Activated T-cell treated with anti-CD3 and anti-CD28 coated beads, Interleukin-2, amount 50 U/mL, for 72 hours (primary cell): ENCODE measurements at places on chromosomes 16 and 17.

DNA sequence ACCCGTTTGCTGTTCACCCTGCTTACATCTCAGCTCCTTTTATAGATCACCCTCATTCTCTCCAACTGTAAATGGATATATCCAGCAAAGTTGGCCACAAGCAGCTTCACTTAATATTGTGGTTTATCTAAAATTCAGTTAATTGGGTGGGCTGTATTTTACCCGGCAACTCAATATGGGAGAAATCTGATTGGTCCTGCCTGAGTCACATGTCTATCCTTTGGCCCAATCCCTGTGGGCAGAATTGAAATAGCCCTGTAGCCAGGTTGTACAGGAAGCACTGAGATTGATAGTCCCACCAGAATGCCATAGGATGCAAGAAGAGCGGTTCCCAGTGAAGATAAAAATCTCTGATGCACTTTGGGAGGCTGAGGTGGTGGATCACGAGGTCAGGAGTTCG is 73.2 kb downstream of the AIPL1 start:
- no peak for DNase-seq

DNA sequence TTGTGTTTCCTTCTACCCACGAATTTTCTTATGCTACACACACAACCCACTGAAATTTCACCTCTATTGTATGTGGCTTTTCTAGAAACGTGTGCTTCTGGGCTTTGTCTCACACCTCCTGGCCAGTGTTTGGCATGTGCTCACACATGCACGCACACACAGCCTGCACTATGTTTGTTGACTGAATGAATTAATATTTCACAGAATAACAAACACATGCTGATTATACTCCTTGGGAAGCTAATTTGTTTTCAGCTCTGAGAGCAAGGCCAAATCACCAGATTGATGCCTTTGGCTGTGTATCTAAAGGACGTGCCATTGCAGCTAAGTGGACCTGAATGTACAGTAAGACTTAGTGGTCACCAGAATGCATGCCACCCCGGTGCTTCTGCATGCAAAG is 210.7 kb downstream of the WWOX start:
- DNase-seq: no peak

DNA sequence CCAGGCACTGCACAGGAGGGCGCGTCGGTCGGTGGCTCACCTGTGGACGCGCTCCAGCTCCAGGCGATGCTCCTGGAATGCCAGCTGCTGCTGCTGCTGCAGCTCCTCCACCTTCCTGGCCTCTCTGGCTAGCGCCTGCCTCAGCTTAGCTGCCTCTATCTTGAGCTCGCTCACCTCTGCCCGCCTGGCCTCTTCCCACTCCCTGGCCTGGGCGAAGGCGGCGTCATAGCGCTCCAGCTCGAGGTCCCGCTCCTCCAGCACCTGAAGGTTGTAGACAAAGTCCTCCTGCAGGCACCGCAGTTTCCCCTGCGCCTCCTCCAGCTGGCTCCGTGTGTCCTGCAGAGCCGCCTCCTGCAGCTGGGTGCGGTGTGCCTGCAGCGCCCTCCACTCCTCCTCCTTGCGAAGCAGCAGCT is 11.1 kb downstream of the CCDC57 start:
- no peak for DNase-seq

- no peak for DNase-seq
Measured at GRCh38 chr17:76510831-76511244, 9.6 kb upstream of the RHBDF2 start.

DNA sequence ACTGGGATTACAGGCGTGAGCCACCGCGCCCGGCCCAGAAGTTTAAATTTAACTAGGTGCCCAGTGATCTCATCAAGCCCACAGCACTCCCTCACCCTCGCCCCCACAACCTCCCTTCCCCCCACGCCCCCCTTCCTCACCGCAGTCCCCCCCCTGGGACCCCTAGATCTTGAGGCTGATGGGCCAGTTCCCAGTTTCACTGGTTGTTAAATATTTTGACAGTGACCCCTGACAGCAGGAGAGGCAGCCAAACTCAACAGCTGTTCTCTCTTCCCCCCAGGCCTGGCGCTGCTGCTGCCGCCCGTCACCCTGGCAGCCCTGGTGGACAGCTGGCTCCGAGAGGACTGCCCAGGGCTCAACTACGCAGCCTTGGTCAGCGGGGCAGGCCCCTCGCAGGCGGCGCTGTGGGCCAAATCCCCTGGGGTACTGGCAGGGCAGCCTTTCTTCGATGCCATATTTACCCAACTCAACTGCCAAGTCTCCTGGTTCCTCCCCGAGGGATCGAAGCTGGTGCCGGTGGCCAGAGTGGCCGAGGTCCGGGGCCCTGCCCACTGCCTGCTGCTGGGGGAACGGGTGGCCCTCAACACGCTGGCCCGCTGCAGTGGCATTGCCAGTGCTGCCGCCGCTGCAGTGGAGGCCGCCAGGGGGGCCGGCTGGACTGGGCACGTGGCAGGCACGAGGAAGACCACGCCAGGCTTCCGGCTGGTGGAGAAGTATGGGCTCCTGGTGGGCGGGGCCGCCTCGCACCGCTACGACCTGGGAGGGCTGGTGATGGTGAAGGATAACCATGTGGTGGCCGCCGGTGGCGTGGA is 15.6 kb downstream of the QPRT start:
- DNase-seq: no peak

DNA sequence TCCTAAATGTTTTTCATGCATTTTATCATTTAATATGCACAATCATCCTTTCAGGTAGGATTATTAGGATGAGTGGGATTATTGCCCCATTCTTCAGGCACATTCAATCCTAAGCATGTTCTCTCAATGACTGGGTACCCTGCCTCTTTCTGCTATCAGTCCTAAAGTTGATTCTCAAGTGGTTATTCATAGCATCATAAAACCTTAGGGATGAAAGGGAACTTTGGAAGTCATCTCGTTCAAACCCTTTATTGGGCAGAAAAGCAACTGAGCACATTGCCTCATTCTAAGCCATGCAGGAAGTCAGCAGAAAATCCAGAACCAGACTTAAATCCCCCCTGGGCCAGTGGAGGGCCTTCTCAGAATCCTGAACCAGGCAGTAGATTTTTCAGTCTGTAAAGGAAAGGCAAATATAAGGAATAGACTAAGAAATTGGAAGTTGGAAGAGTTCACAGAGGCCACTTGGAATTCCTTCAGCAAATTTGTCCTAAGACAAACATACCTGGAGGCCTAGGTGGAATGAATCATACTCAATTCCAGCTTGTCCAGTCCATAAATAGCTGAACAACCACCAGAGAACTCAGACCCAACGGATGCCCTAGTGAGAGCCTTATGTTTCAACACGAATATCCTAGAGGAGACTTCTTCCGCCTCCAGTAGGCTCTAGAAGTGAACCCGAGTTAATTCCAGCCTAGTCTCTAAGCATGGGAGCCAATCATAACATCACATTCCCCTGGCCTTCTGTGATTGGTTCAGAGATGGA is 62.7 kb downstream of the IRX6 start:
- no peak for DNase-seq

- no peak for DNase-seq
Measured at GRCh38 chr17:13500947-13501346, 100.8 kb downstream of the HS3ST3A1 start.

GRCh38 chr16:57616876-57617275 is 11.6 kb upstream of the ADGRG1 start:
- no peak for DNase-seq

DNA sequence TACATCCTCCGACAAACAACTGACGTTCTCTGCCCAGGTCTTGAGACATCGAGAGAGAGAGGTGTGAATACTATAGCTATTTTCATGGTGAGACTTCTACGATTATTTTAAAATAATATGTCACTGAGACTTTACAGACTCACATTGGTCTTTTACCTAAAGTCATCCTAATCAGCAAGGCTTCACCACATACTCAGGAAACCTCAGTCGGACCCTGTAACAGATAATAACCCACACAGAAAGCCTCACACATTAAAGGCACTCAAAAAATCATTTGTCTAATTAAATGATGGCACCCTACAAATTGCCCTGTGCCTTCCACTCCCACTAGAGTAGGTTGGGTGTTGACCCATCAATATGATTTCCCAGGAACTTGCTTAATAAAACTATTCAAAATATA is 19.8 kb upstream of the SLC39A11 start:
- no peak for DNase-seq

DNA sequence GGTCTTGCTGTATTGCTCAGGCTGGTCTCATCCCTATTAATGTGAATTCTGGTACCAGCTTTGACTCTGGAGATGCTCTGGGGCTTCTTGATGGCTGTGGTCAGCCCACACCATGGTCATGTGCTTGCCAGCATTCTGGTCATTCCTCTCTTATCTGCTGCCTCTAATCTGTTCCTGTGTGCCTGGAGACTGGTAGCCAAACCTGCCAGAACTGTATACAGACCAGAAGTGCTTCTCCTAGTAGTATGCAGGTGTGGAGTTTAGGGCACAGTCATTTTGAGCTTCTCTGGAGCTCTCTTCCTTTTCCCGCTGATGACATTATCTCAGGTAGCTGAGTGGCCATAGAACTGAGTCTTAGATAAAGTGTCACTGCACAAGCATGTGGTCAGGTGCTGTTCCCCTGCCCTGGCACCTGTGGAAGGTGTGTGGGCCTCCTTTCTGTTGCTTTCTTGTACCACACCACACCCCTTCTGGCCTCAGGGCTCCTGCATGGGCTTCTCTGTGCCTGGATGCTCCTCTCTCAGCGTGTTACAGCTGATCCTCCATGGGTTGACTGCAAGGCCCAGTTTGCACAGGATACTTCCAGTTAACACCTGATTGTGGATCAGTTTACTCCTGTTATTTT is 162.7 kb downstream of the SPECC1 start:
- no peak for DNase-seq

- DNase-seq: no peak
Measured at GRCh38 chr17:16936536-16937310, 35.2 kb downstream of the TNFRSF13B start.

DNA sequence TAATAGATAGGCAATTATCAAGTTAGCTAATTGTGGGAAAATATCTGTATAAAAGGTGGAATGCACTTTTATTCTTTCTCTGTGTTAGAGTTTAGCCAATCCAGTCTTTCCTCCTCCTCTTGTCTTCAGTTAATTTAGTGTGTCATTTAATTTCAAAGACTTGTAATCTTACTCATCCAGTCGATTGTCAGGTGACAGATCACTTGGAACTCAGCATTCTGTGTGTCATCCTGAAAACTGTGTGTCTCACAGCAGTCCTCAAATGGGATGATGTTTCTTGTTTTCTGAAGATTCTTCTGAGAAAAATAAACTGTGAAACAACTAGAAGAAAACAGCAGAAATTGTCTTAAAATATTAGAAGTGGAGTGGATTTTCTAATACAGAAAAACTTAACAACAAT is 290 bp upstream of the KRTAP4-1 start:
- no peak for DNase-seq
